ENCODE measurements at places on chromosomes 16 and 17. TPM values are rescaled to one million over a fixed set of nuclear protein-coding genes. Genes with fewer than 3 reads are reported as not detected.

SLC52A1 gene
- total RNA-seq: not detected

MT1A gene
- not detected for total RNA-seq

CES4A gene
- total RNA-seq: not detected

PABPN1L gene
- total RNA-seq: not detected

NFATC2IP gene
- total RNA-seq: 55.7 TPM

MYO1C gene
- 107 TPM for total RNA-seq

RBBP6 gene
- total RNA-seq: 21.6 TPM

PHOSPHO1 gene
- total RNA-seq: not detected

SEPTIN12 gene
- total RNA-seq: 0.08 TPM

TNS4 gene
- 0.08 TPM for total RNA-seq

Measured in A375 (cell line).